ENCODE measurements at places on chromosomes 7 and 10.
A peak's percentile ranks its signal among the peaks of the same experiment; 100 is the strongest.

DNA sequence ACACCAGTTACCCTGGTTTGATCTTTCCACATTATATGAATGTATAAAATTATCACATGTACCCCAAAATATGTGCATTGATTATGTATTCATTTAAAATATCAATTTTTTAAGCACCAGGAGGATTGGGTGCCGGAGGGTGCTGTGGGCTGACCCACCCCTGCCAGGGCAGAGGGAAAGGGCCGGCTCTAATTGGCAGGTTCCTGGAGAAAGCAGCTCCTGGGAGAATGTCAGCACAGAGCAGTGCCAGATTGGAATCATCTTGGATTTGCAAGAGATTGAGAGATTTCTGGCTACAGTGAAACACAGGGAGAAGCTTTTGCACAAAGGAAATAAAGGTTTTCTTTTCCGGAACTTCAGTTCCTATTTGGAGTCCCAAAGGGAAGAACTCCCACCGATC is 264.4 kb upstream of the TCERG1L start:
- DNase-seq = no peak

DNA sequence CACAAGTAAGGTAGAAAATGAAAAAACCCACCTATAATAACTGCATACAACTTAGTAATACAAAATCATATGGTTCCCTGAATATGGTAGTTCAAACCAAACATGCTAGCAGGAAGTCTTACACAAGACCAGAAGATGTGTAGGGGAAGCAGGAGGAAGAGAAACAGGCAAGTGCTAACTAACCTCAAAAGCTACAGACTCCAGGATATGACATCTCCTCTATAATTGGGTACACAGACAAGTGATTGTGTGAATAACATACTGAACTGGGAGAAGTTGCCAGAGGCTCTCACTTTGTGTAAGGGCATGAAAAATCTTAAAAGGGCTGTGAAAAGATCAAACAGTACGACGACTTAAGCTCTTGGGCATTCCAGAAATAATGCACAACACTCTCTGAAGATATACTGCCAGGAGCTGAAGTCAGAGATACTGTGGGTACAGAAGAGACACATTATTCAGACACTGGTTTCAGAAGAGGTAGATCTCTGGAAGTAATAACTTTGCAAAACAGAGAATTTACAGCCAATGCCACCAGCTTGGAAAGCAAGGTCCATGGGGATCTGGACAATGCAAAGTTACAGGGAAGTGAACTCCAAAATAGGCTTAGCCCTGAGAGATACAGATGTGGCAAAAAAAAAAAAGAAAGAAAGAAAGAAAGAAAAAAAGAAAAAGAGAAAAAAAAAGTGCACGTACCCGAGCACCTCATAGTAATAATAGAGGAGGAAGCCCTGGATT is 767.2 kb downstream of the TNS3 start:
- no peak for DNase-seq

DNA sequence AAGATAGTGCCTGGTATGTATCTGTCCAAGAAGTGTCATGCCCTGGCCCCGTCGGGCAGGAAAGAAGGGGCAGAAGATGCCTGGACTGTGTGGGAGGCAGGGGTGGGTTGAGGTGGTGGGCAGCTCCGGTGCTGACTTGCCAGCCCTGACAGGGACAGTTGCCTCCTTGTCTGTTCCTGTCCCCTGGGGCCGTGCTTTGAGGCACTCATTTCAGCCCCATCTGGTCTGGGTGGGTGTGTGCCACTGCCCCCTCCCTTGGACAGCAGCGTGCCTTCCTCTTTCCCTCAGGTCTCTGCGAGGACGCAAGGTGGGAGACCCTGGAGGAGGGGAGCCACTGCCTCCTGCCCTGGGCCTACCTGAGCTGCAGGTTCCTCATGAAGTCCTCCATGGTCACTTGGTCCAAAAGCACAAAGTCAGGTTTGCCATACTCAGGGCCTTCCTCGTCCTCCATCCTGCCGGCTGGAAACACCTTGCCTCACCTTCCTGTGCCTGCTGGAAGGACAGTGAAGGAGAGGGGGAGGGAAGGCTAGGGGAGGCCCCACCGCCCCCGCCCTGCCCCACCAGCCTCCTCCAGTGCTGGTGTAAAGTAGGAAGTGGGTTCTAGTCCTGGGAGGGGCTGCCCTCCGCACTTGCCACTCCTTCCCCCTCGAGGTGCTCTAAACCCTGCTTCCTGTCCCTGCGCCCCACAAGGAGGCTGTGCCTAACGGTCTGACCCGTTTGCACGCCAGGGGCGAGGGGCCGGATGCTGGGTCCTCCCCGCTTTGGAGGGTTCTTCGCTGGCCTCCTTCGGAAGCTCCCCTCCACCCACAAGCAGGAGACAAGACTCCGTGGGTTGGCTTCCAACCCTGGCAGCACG is at the start of gene MYO1G:
Gene MYO1G, minus strand, starts transcription at position 505 of the 856 bp plus-strand sequence. Its CDS starts 54 bp downstream, at position 451.
- DNase-seq = no peak

DNA sequence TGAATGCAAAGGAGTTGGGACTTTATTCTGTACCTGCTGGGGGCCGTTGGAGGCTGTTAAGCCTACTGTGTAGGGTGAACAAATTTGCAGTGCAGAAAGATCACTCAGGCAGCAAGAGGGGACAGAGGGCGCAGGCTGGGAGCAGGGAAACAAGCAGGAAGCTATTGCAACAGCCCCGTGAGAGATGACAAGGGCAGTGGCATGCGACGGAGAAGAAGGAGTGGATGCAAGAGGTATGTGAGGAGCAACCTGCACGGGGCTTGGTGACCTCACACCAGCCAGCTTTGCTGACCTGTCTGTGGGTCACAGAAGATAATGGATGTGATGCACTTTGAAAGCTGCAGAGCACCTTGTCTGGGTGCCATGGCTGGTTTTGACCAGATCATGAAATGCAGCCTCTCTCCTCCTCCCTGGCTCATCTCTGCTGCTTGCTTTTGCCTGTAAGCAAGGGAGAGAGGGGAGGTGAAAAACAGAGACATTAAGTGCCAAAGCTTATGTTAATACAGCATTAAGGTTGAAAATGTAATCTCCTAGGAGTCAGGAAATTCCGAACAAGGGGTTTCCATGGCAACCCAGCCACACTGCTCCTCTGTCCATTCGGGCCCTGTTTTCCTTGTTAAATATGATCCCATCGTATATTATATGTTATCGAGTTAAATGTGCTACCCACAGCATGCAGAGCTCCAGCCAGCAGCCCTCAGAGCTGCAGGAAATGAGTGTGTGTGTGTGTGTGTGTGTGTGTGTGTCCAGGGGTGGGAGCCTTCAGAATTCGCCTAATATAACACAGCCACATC is 314.3 kb upstream of the ZMIZ1 start:
- DNase-seq = no peak

DNA sequence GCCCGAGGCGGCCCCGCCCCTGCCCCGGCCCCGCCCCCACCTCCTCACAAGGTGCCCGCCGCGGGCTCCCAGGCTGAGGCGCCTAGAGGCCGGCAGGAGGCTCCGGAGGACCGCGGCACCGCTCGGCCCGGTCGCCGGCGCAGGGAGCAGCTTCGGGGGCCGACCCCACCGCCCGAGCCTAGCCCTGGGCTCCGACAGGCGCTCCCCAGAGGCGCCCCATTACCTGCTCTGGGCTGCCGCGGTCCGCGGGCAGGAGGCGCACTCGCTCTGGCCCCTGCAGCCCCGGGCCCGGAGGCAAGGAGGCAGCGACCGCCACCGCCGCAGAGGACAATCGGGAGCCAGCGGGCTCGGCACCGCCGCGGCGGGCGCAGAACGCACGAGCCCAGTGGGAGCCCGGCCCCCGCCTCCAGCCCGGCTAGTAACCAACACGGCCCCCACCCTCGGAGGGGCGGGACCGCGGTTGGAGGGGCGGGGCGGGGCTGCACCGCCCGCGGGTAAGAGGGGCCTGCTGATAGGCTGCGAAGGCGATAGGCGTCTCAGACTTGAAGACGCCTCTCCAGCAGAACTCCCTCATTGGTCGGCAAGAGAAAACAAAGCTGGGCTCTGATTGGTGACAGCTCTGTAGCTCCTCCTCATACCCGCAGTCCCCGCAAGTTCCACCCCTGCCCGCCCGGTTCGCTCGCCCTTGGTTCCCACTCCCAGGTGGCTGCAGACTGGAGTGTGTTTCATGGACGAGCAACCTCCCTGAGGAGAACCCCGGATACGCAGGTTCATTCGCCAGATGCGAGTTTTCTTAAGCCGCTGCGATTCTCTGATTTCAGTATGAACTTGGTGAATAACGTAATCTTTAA is at the start of gene MPP7:
Gene MPP7, minus strand, starts transcription at position 427 of the 851 bp plus-strand sequence. CDS start 64,460 bp downstream, outside the sequence.
- peak; percentile 98 for DNase-seq

- no peak for DNase-seq
These were observed 56.8 kb downstream of the ATXN7L1 start for GRCh38 chr7:105819559-105819958.

DNA sequence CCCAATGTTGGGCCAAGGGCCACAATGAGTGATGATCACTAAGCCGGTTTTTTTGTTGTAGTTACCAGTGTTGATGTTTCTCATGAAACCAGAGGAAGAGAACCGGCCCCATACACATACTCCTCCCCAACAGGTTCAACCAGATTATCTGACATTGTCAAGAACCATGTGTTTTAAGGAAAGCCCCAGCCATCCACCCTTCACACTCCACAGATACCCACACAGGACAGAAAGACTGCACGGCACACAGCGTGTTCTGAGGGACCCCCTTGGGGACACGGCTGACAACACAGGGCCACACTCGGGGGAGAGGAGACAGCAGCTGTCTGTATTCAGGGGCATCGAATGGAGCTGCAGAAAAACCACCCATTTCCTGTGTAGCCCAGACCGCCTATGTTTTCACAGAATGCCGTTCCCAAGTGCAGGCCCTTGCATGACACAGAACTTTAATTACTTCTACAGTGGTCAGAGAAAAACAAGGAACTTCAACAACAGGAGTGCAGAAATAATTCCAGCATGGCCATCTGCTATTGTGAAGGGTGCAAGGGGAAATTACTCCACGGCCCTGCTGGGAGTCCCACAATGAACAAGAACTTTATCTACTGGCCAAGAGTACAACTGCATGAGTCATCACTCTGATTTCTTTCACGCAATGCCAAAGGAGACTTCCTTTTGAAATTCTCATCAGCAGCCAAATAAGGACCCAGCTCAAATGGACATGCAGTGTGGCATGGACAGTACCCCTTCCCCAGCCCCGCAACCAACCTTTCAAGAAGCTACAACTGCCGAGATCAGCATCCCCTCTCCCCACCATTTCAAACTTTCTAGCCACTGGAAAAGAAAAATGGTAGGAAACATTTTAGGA is 2.3 kb downstream of the KLF6 start:
- DNase-seq = peak; percentile 76

DNA sequence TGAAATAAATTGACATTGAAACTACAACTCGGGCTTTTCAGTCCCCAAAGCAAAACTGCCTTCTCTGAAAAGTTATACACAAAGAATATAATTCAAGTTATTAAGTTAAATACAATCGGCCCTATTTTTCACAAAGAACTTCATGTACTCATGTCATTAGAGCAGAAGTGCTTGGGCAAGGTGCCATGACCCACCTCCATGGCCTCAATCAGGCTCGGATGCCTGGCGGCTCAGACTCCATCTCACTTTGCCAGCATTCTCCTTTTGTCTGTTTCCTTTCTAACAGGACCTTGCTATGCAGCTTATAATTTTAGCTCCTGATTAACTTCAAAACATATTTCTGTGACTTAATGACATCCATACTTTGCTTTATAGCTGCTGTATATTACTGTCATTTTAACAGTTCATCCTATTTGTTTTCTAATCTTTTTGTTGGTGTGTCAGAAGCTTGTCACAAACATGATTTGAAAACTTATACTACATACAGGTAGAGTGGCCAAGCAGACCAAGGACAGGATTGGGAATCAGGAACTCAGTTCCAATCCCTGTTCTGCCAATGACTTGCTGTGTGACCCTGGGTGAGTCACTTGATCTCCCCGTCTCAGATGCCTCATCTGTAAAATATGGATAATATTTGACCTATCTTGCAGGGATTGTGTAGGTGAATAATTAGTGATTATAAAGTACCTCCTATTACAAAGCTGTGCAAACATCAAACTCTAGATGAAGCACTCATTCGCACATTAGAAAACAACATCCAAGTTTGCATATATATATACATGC is 60.8 kb upstream of the ITGA8 start:
- peak; percentile 21 for DNase-seq

DNA sequence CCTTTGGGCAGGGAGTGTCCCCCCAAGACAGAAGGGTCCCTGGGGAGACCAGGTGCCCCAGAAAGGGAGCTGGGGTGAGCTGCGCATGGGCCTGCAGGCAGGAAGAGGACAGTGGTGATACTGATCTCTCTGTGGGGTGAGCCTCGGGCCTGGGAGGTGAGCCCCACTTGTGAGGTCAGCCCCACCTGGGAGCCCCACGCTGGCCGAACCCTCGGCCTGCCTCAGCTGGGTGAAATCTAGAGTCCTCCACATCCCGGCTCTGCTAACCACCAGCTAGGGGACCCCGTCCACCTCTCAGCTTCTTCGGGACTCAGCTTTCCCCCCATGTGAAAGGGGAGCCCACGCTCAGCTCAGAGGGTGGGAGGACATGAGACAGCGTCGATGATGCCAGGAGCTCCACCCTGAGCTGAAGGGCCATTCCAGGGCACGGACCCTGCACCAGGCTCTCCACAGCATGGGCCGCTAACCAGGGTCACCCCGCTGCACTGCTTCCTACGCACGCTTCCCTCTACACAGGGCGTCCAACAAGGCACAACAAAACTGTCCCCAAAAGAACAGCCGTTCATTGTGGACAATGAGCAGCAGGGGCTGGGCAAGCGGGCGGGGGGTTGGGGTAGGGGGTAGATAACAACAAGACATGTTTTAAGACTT is 48.7 kb downstream of the CAMK2B start:
- DNase-seq = no peak

- DNase-seq = no peak
These were observed 221.4 kb downstream of the ADARB2 start for GRCh38 chr10:1515780-1516491.

DNA sequence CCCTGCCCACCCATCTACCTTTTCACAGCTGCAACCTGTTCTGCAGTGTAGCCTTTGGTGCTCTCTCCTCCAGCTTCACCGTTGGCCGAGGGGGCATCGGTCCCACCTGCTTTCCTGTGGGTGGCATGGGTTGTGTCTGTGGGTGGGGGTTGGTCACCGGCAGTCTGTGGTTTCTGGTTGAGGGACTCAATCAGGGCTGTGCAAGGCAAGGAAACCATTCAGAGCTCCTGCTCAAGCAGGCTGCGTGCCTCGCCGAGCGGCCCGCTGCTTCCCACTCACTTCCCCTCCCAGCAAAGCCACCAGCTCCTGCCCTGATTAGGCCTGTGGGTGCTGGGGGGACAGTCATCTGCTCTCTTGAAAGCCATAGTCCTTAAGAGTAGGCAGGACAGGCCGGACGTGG is 9.8 kb downstream of the DNAJB12 start:
- no peak for DNase-seq

GRCh38 chr10:130967784-130968183 is 343.7 kb downstream of the TCERG1L start:
- no peak for DNase-seq
